ENCODE measurements at places on chromosomes 1 and 21.

DNA sequence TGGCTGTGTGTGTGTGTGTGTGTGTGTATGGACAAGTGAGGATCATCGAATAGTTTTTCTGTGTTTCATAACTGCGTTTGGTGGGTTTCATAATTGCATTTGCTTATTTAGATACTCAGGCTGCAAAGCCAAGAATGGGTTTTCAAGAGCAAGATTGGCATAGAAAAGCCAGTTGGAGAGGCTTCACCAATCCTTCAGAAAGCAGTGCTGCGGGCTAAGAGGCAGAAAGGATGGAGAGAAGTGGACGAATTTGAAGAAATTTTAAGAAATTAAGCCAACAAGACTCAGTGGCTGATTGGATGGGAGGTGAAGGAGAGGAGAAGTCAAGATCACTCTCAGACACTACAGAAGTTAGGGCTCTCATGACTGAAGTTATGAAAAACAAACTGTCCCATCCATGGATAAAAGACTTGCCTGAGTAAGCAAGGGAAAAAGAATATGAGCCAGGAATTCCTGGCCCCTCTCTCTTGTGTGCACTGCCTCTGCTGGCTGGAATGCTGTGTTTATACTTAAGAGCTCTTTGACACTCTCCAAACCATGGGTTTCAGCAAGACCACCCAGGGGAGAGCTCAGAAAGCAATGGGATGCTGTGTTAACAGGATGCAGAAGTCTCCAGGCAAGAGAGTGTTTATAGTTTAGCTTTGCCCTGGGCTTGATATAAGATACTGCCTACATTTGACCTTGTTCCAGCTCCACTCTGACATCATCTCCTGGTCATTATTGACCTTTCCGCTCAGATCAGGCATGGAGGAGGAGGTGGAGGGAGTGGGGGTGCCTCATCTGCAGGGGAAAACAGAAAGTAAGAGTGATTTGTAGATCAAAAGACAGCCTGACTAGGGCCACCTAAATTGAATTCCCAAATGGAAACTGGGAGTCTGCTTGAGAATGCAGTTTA, 232.0 kb upstream of the PLXNA2 start:
- DNase-seq, result no peak

DNA sequence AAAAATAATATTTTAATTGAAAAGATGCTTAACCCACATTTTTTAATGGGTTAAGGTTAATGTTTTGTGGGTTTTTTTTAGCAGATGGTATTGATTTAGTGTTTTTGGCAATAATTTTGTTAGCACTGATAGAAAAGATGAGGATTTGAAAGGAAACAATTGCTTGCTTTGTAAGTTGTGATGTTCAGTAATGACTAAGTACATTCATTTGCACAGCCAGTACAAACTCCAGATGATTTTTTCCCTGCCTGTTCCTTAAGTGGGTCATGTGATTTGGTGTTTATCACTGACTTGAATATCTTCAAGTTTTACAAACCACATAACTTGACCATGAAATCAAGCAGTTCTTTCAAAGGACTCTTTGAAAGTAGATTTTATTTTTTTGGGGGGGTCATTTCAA, 15.0 kb downstream of the DISP1 start:
- DNase-seq, result no peak

GRCh38 chr1:50332941-50333594, 90.2 kb downstream of the DMRTA2 start:
- DNase-seq, result peak; percentile 76

- no peak for DNase-seq
These were observed 381.4 kb upstream of the ZP4 start for GRCh38 chr1:238272145-238272544.

DNA sequence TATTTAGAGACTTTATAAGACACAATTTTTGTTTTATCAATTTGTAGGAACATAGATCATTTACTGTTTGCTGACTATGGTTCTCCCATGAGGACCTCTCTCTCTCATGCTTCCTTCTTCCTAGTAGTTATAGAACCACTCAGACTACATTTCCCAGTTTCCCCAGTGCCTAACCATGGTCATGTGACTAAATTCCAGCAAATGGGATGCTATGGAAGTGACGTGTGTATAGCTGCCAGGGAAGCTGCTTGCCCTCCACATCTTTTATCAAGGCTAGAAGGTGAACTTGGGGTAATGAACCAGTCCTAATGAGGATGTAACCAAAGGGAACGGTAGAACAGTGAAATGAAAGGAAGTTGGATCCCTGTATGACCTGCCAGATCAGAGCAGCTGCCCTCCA, 184.0 kb downstream of the MIS18A start:
- DNase-seq, result no peak

DNA sequence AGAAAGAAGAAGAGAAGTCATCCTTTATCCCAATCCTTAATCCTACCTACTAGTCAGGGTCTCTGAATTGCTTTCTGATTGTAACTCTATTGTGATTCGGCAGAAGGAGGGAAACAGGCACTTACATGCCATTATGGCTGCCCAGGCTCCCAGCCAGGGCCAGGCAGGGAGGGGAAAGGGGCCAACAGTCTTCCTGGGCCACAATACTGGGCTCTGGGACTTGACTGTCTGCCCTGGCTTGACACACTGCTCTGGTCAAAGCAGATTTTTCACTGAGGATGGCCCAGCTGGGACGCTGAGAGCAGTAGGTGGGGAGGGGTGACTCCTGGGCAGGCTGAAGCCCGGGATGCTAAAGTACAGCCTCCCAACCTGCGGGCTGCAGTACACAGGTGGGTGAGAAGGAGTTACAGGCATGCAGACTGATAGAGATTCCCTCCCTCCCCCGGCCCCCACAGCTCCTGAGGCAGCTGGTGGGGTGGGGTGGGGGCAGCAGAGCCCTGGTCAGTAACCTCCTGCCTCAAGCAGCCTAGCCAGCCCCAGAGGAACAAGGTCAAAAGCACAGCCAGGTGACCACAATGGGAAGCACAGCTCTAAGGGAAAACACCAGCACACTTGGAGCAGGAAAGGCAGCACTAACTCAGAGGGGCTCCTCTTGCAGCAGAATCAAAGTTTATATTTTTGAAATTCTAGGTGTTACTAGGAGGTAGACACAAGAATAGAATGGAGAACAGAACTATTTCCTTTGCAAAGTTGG, 25.3 kb downstream of the KCND3 start:
- DNase-seq, result no peak

DNA sequence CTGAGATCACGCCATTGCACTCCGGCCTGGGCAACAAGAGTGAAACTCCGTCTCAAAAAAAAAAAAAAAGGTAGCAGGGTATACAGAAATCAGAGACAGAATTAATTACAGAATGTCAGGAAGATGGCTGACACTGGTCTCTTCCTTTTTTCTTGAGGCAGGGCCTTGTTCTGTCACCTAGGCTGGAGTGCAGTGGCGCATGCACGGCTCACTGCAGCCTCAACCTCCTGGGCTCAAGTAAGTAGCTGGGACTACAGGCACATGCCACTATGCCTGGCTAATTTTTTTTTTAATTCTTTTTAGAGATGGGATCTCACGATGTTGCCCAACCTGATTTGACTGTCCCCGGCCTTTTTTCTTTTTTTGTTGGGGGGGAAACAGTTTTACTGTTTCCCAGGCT, 16.4 kb downstream of the RNU5D-1 start:
- DNase-seq, result no peak

GRCh38 chr1:212777151-212777550, 14.4 kb downstream of the NSL1 start:
- no peak for DNase-seq

GRCh38 chr1:14681182-14681581, 82.7 kb downstream of the KAZN start:
- DNase-seq, result no peak

- DNase-seq, result no peak
These were observed 42.7 kb downstream of the SGIP1 start for GRCh38 chr1:66576645-66577044.

GRCh38 chr1:180598333-180598974, 33.4 kb upstream of the XPR1 start:
- DNase-seq, result no peak

DNA sequence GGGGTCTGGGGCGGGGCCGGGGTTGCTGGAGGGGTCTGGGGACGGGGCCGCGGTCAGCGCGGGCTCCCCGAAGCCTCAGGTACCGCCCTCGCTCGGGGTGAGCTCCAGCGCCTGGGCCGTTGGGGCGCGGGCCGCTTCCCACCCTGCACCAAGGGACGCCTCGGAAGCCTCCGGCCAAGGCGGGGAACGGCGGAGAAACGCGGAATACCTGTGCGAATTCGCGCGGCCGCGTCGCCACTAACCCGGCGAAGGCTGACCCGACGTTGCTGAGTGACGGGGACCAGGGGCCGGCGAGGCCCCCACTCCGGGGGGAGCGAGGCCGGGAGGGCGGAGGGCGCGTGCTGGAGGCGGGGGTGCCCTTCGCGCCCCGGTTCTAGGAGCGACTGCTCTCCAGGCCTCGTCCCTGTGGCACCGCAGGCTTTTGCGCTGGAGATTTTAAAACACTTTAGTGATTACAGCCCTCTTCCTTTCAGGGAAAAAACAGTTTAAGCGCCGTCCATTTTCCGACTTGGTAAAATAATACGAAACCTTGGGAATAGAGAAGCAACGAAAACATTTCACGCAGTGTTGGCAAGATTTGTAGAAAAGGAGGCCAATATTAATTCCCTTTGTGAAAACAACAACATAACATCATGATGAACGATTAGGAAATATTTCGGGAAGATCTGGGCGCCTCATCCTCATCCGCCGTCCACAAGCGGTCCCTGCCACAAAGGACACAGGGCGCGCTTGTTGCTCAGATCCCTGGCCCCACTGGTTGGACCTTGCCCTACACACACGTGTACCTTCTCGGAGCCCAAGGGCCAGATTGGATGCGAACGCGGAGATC, 971 bp upstream of the GNG4 start:
- DNase-seq, result peak; percentile 37

- peak; percentile 39 for DNase-seq
These were observed 173.8 kb downstream of the ETS2 start for GRCh38 chr21:38979271-38980121.

- no peak for DNase-seq
These were observed 176.5 kb downstream of the PSMG1 start for GRCh38 chr21:39006571-39007311.

DNA sequence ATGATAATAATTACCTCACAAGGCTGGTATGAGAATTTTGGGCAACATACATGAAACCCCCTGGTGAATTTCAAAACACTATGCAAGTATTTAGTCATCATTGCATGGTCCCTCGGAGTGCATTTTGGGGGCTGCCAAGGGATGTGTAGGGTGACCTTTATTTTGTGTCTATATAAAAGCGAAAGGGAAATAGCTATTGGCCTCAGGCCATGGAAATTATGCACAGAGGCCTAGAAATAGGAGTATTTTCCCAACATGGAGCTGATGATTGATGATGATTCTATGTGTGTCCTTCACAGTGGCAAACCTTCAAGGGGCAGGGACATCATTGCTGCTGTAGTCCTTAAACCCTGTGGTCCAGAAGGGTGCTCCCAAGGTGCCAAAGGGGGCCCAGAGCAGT, 265.5 kb downstream of the ST6GALNAC3 start:
- no peak for DNase-seq

- no peak for DNase-seq
These were observed 14.7 kb downstream of the SRRM1 start for GRCh38 chr1:24657781-24658180.

DNA sequence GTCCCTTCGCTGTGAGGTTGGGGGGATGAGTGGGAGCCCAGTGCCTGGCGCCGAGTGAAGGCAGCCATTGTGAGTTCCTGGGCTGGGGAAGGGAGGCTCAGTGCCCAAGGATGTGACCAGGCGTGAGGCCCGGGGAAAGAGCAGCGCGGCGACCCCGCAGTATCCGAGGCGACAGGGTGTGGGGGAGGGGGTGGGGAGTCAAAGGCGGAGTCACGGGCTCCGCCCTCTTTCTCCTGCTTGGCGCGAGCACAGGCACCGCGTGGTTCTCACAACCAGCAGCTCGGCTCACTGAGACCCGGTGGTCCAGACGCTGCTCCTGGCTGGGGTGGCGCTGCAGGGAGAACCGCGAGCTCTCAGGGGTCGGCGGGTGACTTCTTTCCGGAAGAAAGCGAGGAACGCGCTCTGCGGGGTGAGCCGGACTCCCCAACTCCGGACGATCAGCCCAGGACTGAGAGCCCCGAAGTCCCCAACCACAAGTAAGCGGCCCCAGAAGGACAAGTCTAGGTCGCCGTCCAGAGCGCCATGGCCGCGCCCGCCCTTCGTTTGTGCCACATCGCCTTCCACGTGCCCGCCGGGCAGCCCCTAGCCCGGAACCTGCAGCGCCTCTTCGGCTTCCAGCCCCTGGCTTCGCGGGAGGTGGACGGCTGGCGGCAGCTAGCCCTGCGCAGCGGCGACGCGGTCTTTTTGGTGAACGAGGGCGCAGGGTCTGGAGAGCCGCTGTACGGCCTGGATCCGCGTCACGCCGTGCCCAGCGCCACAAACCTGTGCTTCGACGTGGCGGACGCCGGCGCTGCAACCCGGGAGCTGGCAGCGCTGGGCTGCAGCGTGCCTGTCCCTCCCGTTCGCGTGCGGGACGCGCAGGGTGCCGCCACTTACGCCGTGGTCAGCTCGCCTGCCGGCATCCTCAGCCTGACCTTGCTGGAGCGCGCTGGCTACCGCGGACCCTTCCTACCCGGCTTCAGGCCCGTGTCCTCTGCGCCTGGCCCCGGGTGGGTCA, at the start of gene HPDL:
HPDL (plus strand) TSS at position 269 of the 997 bp plus-strand sequence; CDS start at position 523, 254 bp downstream.
- DNase-seq, result peak; percentile 86

GRCh38 chr1:12568009-12568767, 49.8 kb downstream of the DHRS3 start:
- no peak for DNase-seq

GRCh38 chr1:224500796-224501195, 66.2 kb upstream of the WDR26 start:
- DNase-seq, result no peak

DNA sequence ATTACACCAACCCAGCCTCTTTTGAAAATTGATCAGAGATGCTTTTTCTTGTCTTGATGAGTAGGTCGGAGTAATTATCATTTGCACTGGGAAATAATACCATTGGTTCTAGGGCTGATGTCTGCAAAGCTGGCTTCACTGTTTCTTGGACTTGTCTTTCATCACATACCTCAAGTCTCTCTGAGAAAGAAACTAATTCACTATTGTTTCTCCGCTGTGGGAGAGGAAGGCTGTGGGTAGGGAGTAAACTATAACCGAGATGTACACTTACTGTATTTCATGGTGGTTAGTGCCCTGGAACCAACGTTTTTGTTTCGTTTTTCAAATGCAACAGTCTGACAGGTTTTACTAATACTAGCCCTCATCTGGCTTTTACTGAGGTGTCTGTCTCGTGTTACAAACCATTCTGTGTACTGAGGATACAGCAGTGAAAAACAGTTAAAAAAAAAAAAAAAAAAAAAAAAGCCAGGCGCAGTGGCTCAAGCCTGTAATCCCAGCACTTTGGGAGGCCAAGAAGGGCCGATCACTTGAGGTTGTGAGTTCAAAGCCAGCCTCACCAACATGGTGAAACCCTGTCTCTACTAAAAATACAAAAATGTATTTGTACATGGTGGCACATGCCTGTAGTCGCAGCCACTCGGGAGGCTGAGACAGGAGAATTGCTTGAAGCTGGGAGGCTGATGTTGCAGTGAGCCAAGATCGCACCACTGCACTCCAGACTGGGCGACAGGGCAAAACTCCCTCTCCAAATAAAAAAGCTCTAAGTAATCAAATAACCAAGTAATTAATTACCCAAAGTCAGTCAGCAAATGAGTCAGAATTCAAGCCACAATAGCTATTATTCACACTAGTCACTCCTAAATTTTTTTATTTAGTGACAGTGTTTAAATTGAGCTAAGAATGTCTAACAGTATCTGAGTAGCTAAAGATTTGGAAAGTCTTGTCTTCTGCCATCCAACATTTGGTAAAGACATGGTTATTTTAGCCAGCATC, 23.3 kb downstream of the TOMM20 start:
- no peak for DNase-seq
